Stimulated activated CD4-positive, alpha-beta T cell treated with anti-CD3 and anti-CD28 coated beads, Interleukin-1b, Interleukin-23, amount 100 ng/mL, for 24 hours (primary cell): ENCODE measurements at places on chromosomes 1 and 21.

- DNase-seq = no peak
These were observed 20.9 kb upstream of the TSPEAR start for GRCh38 chr21:44732263-44732662.

GRCh38 chr1:241423541-241424479 is 66.8 kb upstream of the RGS7 start:
- DNase-seq = no peak

- no peak for DNase-seq
These were observed 646.9 kb upstream of the ZP4 start for GRCh38 chr1:238537641-238538040.

DNA sequence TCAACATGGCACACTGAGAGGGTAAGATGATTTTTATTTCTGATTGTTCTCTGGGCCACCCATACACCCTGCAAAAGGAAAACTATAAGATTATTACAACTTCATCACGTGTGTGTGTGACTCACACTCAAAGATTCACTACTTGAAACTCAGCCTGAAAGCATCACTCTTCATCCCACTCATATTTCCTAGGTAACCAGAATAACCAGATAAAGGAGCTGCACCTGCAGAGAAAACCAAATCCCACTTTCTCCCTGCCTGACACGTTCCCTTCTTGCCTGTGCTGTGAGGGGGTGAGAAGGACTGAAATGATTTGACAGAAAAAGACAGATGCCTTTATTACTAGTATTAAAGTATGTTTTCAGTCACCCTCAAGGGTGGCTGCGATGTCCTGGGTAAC is 131.6 kb downstream of the TGFBR3 start:
- peak; percentile 31 for DNase-seq

- no peak for DNase-seq
These were observed 43.5 kb downstream of the PRKAA2 start for GRCh38 chr1:56688522-56689026.

GRCh38 chr1:50095716-50096115 is 13.0 kb upstream of the ELAVL4 start:
- DNase-seq = no peak

GRCh38 chr1:241810769-241811405 is 37.1 kb upstream of the EXO1 start:
- DNase-seq = no peak
